ENCODE measurements at places on chromosomes 5 and 9.

- no peak for DNase-seq
Measured at GRCh38 chr5:71522151-71522550, 65.0 kb upstream of the MCCC2 start.

GRCh38 chr5:156376751-156377150 lies 49.8 kb downstream of the SGCD start:
- no peak for DNase-seq

DNA sequence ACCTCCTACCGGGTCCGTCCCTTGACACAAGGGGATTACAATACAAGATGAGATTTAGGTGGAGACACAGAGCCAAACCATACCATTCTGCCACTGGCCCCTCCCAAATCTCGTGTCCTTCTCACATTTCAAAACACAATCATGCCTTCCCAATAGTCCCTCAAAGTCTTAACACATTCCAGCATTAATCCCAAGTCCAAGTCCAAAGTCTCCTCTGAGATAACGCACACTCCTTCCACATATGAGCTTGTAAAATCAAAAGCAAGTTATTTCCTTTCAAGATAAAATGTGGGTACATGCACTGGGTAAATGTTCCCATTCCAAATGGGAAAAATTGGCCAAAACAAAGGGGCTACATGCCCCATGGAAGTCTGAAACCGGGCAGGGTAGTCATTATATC lies 463.9 kb upstream of the CDH9 start:
- DNase-seq = no peak

DNA sequence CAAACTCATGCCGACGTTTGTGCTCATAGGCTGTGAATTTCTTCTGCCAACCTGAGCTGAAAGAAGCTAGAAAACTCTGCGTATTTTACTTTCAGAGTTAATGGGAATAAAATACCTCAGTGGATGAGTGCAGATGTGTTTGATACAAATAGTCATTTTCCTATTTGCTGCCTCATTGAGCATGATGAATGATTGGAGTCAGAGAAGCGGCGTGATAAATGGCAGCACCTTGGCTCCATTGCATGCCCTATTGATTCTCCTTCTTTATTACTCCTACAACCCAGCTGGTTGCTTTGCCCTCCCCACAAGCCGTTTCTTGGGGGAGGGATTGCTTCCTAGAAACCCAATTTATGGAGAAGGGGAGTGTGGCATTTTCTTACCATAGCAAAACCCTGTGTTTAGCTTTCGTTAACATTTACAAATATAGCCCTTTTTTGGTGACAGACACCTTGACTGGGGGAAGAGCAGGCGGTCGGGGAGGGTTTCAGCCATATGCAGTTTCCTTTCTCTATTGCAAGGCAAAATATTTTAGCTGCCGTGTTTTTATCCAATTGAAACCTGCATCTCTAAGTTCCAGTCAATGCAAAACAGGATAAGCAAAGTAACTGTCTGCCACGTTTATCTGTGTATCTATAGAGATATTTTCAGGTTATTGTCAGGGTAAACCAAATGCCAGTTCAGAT lies 93.1 kb upstream of the TBCA start:
- DNase-seq = no peak

DNA sequence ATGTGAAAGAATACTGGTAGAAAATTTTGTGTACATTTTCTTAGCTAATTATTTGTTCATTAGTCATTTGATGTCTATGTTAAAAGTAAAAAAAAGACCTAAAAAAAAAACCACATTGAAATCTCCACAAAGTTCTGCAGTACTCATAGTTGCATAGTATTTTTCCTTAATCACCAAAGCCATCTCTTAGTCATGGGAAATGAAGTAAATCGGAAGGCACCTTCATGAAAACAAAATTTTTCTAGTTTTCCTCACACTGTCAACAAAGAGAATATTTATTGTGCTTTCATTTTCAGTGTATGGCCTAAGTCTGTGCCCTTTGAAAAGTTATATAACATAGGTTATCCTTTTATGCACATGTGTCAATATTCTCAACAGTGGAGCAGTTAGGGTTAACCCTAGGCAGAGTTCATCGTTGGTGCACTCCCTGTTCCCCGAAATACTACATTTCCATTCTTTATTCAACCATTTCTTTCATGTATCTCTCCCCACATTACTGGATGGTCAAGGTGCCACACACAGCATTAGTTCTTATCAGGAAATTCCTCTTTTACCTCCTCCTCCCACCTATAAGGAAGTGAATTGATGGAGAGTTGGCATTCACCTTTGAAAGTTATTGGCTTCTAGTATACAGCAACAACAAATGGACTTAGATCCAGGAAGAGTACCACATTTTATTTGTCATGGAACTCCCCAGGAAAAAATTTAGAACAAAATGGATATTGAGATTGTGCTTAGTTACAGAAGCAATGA lies 93.1 kb downstream of the NUDT12 start:
- no peak for DNase-seq

- no peak for DNase-seq
Measured at GRCh38 chr9:10605388-10605787, 7.4 kb downstream of the PTPRD start.

- no peak for DNase-seq
Measured at GRCh38 chr9:127733614-127734013, 1.5 kb downstream of the TOR2A start.

GRCh38 chr9:21141427-21141882 lies at the start of gene IFNW1:
TSS of gene IFNW1 (minus strand) at chr9:21141832. CDS start at chr9:21141570, 262 bp downstream.
- DNase-seq = no peak

All from anterior cingulate cortex (tissue), 58 donors.